ENCODE measurements at places on chromosomes 12 and 14.
A peak's percentile ranks its signal among the peaks of the same experiment; 100 is the strongest.

- DNase-seq: no peak
Observed at GRCh38 chr12:73106296-73106695, 834.1 kb downstream of the TRHDE start.

DNA sequence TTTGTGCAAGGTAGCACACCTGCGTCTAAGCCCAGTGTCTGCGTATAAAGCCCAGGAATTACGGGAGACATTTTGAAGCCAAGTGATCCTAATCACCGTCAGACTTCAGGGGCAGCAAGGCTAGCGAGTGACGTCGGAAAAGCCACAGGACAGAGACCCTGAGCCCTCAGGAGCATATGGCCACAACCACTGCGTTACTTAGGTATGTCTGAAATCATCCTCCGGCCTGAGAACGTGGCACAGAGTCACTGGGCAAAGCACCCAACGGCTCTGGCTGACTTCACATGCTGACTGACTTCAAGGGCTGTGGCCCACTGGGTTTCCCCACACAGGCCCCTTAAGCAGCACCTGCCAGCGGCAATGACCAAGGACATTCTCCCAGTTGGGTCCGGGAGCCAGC is 71.5 kb downstream of the RIMBP2 start:
- no peak for DNase-seq

GRCh38 chr12:93857279-93857938 is 180.2 kb downstream of the CRADD start:
- no peak for DNase-seq

DNA sequence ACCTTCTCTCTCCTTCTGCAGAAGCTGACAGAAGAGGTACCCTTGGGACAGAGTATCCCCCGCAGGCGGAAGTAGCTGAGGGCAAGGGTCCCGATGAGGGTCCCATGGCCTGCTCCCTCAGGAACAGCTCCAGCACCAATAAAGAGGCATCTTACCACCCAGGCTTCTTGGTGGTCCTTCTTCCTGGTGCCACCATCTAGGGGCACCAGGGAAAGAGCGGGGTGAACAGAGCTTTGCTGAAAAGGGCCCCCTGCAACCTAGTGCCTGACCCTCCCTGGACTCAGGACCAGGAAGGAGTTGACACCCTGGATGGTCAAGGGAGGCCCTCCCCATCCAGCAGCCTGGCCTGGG is 591 bp upstream of the IRF9 start:
- DNase-seq: no peak

DNA sequence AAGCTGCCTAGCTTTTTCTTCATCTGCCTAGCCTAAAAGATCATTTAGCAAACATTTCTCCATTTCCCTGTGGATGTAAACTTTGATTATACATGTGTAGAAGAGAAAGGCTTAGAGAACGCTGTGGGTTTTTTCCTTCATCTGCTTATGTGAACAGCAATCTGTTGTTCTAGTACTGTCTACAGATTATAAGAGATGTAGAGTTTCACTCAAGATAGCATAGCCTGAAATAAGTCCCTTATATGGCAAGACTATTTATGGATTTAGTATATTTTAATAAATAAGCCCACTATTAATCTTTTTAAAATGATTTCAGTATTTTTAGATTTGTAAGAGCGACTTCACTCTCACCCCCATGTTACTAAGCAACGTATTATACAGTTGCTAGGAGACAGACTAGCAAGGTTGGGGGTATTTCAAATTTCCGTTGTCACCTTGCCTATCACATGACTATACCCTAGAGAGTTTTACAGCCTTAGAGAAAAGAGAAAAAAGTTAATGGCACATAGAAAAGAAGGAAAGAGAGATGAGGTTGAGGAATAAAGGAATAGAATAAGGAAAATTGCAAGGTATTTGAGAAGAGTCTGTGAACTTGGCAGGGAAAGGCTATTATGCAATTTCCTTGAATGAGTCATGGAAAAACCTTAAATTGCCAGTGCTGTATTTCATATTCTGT is 12.2 kb upstream of the TUBA1A start:
- no peak for DNase-seq

DNA sequence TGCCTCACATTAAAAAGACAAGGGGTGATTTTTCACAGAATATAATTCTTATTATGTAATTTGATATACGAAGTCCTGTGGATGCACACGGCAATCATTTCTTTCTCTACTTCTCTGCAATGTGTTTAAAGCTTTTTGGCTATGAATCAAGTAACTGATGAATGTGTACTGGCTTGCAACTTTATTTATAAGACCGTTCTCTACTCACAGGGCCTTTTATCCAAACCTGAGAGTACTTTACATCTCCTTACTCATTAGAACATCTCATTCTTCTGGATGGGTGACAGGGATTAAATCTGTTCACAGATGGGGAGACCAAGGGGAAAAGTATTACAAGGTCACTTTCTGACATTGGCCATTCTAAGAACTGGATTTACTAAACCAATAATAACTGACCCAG is 215.8 kb upstream of the DIO2 start:
- no peak for DNase-seq

DNA sequence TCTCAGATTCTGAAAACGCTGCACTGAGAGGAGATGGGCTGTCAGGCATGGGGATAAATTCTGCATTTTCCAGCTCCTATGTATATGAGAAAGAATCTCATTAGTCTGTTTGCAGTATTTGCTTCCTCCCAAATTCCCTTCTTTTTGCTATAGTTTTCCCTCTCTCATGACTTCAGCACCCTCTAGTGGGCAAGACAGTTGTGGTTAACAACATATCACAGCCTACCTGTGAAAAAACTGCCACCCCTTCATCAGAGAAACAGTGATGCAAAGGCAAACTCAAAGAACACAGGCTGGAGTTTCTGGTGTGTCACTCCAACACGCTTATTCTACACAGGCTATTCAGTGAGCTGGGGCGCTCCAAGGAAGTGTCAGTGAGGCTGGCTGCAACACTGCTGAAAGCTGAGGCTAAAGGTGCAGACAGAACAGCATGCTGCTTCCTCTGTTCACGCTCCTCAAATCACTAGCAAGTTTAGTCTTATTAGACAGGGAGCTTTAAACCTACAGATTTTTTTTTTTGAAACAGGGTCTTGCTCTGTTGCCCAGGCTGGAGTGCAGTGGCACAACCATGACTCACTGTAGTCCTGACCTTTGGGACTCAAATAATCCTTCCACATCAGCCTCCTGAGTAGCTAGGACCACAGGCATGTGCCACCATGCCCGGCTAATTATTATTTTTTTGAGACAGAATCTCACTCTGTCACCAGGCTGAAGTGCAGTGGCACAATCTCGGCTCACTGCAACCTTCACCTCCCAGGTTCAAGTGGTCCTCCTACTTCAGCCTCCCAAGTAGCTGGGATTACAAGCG is 19.3 kb downstream of the ZC2HC1C start:
- DNase-seq: no peak

DNA sequence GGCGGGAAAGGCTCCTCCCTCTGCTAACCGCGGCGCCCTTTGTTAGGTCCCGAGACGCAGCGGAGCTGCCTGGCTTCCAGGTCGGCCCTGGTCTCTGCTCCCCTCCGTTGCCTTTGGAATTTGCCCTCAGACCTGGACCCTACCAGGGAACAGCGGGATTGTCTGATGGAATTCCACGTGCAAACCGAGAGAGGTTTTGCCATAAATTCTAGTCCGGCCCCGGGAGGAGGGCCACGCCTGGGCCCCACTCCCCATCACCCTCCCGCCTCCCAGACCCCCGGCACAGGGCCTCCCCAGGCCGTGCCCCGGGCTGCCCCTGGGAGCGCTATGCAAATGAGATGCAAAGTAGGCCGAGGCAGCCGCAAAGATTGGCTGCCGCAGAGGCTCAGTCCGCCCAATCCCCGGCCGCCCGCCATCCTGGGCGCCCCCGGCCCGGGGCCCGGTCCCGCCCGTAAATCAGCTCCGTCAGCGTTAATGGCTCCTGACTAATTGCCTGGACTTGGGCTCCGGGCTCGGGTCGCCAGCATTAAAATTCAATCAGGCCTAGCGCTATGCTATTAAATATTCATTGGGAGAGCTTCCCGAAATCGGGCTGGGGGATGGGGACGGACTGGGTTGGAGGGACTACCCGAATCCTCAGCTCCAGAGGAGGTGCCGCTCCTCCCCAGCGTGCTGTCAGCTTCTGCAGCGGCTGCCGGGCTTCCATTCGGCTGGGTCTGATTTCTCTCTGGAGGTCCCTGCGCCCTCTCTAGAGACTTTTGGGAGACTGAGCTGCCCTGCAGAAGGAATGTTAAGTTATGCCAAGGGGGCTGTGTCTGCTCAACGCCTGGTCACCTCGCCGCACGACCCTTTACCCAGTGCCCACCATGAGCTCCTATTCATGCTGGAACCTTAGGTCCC is 15.7 kb upstream of the FIGNL2 start:
- DNase-seq: no peak

DNA sequence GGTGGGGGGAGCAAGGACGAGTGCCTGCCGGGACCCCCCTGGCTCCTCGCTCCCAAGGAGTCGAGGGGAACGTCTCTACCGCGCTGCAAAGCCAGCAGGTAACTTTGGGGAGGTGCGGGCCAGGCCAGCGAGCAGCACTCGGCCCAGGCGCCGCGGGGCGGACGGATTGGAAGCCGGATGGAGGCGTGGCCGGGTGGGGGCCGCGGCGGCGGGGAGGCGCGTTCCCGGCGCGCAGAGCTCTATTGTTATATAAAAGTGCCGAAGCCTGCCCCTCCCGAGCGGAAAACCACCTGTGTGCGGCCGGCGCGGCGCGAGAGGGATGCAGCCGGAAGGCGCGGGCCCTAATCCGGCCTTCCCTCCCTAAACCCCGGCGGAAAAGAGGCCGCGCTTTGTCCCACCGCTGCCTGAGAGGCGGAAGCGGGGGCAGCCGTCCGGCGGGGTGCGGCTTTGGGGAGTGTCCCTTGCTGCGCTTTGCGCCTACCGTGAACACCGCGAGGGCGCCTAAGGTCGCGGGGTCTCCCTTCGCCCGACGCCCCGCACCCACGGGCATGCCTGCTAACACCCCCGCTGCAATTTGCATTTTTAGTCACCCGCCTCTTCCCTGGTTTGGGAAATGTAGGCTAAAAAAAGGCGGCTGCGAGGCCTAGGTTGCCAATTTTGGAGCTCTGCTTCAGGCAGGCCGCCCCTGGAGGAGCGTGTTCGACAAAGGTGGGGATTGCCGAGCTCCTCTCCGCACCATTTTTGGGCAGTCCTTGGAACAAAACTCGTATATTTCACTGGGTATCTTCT is 1.7 kb upstream of the DUSP6 start:
- peak; percentile 71 for DNase-seq

DNA sequence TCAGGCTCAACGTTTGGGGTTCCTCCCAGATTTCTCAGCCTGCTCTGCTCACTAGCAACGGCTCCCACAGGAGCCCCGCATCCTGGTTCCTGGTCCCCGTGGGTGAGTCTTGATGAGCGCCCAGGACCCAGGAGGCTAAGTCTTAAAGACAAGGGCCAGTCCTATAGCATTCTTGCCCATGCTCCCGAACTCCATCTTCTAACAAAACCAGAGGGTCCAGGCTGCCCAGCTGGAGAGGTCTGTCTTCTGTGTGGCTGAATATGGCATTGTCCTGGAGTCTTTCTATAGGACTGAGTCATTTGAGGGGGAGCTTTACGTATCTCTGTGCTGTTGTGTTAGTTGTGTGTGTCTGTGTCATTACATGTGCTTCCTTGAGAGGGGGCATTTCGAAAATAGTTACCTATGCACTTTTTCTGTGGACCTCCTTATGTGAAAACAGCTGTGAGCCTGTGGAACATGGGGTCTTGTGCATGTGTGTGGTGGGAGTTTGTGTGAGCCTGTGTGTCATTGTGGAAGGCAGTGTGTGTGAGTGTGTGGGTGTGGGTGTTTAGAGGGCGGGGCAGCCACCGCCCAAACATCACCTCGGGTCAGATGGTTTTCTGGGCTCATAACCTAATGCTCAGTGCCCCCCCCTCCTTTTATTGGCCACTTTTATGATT is 9.1 kb upstream of the TBX5 start:
- no peak for DNase-seq

DNA sequence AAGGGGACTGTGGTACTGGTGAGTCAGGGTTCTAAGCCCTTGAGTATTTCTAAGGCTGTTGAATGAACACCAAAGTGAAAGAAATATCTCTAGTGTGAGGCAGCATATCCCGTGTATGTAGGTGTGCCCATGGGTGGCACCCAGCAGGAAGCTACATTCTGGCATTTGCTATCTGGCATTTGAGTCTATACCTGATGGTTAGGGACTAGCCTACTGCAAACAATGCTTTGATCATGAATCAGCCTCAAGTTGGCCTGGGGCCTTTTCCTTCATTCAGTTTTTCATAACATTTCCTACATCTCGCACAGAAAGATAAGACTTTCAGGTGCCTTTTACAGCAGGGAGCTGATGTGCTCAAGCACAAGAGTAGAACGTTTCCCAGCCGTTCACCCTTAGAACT is 85.7 kb upstream of the E2F7 start:
- DNase-seq: no peak

- DNase-seq: no peak
Observed at GRCh38 chr12:10305411-10305810, 2.3 kb upstream of the KLRD1 start.

DNA sequence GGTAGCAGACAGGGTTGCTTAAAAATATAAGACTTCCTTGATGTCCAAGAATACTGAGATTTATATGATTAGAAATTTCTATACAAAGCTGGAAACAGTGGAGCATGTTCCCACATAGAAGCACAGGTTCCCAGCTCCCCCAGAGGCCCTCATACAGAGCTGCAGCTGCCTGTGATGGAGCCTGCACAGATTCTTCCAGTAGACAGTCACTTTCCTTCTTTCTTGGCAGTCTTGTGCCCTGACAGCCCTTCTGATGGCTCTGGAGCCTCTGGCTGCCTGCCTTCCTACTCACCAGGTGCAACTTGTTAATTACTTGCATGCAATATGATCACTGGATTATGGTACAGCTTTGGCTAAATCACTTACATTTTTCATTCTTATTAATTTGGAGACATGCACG is 44.4 kb downstream of the BICD1 start:
- no peak for DNase-seq

- no peak for DNase-seq
Observed at GRCh38 chr12:94832780-94833681, 170.5 kb downstream of the NDUFA12 start.

GRCh38 chr14:91315844-91316267 is 71.4 kb upstream of the GPR68 start:
- DNase-seq: no peak

DNA sequence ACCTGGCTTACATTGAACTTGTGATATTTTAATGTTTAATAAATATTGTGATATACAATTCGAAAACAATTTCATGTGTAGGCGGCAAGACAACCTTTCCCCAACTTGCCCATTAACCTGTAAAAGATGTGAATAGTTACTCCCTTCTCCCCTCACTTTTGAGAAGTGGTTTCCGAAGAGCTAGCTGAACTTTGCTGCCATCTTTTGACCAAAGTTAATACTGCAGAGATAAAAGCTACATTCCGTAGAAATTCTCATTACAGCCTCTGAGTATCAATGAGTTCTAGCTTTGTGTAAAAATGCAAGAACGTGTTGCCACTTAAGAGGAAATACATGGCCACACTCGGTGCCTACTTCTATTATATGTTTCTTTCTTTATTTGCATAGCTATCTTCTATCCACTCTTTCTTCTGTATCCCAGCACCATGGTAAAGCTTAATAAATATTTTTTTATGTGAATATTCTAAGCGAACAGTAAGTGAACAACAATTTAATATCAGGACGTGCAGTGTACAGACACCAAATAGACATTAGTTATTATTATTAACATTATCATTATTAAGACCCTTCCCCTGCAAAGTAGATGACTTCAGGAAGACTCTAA is 105.1 kb upstream of the TMEM260 start:
- peak; percentile 11 for DNase-seq

All from NCI-H1048 (cell line).